Stimulated activated CD4-positive, alpha-beta T cell treated with anti-CD3 and anti-CD28 coated beads, TNF-alpha, amount 100 ng/mL, for 48 hours (primary cell): ENCODE measurements at places on chromosomes 12 and 14.

GRCh38 chr12:92302041-92302829 lies 156.6 kb upstream of the BTG1 start:
- no peak for DNase-seq

DNA sequence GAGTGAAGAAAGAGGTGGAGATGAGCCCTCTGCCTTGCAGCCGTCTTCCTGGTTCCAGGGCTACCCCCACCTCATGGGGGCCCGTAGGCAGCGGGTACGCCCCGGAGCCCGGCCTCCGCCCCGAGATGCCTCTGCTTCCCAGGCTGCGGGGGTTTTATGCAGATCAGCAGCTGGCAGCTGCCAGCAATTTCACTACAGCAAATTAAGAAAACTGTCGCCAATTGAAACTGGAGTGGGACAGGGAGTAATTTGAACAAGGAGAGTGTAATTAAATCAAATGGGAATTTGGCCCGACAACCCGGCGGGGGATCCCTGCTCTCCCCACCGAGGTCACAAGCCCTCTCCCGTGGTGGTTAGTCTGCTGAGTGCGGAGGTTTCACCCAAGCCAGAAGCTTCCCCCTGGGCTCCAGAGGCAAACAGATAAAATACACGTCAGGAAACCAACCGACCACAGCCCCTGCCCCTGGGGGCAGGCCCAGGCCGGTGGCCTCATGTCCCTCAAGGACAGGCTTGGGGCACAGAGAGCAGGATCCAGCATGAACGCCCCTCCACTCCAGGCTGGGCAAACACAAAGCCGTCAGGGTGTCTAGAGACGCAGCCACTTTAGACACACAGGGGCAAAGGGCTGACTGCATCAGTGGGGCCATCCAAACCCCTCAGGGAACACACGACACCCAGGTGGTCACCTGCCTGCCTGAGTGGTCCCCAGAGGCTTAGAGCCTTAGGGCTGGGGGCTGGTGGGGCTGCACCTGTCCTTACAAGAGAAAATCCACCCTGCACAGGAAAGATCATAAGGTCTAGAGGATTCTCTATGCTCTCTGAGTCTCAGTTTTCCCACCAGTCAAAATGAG lies 53.8 kb downstream of the TESC start:
- DNase-seq = no peak

GRCh38 chr14:103535891-103536565 lies 7.0 kb downstream of the TRMT61A start:
- no peak for DNase-seq

DNA sequence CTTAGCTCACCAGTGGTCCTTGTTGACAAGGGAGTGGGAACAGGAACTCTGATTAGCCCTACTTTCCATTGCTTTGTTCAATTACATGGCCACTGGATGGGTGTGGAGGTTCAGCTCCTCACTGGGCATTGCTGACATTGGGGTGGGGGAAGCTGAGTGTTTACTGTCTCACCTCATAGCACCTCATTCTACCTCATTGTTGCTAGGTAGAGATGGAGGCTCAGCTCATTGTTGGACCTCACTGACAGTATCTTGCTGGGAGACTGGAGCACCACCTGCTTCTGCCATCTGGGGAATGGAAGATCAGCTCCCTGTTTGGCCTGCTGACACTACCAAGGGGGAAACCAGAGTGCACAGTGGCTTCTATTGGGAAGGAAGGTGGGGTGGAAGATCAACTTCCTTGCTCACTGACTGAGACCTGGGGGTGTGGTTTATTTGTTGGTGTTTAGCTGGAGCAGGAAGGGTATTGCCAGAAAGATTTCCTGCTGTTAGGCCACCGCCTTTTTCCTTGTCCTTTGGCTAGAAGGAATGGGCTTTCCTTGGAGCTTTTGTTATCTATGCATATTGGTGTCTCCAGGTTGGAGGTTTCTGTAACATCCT lies 1.3 kb upstream of the OR4E2 start:
- DNase-seq = no peak

- DNase-seq = no peak
Observed at GRCh38 chr12:70971001-70971794, 50.7 kb upstream of the PTPRR start.

DNA sequence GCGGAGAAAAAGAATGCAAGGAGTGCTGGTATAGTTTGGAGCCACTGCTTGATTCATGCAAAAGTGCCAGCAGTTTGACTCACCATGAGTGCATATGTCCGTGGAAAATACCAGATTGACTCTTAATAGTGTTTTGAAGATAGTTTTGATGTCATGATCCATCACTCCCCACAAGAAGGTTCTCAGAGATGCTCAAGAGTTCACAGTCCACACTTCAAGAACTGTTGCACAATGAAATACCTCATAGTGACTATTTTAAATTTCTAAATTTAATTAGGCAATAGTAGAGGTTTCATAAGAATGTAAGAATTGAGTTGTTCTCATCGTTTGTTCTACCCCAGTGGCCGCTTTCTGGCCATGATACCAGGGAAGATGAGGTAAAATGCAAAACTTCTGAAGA lies 286.6 kb upstream of the RGS6 start:
- no peak for DNase-seq

DNA sequence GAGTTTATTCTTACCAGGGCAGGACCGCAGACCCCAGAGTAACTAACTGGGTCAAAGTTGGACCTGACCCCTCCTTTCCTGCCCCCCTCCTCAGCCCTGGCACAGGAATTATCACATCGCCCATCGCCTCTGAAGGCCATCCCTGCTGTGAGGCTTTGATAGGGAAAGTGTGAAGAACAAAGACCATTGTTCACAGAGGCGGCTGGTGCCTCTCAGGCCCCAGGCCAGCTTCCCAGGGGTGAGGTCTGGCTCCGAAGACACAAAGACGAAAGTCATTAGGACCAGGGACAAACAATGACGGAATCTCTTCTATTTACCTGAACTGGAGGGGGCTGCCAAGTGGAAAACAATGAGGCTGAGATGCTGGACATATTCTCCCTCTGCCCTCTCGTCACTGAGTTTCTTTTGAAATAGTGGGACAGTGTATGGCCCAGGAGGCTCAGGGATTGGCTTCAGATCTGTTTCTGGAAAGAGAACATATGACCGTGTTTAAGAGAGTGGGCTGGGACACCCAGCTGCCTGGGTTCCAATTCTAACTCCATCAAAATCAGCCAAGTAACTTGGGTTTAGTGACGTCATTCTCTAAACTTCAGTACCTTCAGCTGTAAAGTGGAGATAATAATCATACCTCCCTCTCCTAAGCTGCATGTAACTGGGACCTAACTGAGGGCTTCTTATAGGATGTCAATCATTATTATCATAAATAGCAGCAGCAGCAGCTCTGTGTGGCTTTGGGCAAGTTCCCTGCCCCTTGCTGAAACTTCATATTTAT lies 769.4 kb downstream of the MED13L start:
- no peak for DNase-seq

GRCh38 chr14:24883576-24883975 lies 166.4 kb downstream of the STXBP6 start:
- DNase-seq = no peak

GRCh38 chr14:96060186-96060933 lies 21.2 kb downstream of the C14orf132 start:
- DNase-seq = no peak

- peak; percentile 55 for DNase-seq
Observed at GRCh38 chr14:65927931-65928356, 515.4 kb downstream of the FUT8 start.

DNA sequence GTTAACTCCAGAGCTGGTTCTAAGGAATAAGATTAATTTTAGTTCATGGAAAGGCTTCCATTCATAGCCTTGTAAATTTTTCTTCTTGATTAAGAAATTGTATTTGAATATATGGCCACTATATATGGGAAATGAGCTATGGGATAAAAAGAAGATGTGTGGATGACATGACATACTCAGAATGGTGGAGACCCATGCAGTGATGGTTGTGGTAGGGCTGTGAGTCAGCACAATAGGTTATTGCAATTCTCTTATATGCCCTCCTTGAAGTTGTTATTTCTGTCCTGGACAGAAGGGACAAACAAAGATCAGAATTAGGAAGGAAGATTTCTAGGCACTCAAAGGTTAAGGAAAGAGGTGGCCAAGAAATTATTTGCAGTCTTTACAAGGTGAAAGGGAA lies 21.5 kb downstream of the RASSF9 start:
- DNase-seq = no peak

DNA sequence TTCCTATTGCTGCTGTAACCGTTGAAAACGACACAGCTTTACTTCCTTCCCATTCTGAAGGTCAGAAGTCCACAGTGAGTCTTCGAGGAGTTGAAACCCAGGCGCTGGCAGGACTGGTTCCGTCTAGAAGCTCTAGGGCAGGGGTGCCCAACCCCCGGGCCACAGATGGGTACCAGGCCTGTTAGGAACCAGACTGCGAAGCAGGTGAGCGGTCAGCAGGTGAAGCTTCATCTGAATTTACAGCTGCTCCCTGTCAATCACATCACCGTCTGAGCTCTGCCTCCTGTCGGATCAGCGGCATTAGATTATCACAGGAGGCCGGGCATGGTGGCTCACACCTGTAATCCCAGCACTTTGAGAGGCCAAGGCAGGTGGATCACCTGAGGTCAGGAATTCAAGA lies 12.6 kb upstream of the SFSWAP start:
- DNase-seq = no peak

- no peak for DNase-seq
Observed at GRCh38 chr14:104291123-104292000, 153.0 kb downstream of the KIF26A start.

GRCh38 chr12:13039328-13039956 lies 4.7 kb upstream of the FAM234B start:
- no peak for DNase-seq

GRCh38 chr12:110230655-110231054 lies 50.4 kb upstream of the ATP2A2 start:
- no peak for DNase-seq

DNA sequence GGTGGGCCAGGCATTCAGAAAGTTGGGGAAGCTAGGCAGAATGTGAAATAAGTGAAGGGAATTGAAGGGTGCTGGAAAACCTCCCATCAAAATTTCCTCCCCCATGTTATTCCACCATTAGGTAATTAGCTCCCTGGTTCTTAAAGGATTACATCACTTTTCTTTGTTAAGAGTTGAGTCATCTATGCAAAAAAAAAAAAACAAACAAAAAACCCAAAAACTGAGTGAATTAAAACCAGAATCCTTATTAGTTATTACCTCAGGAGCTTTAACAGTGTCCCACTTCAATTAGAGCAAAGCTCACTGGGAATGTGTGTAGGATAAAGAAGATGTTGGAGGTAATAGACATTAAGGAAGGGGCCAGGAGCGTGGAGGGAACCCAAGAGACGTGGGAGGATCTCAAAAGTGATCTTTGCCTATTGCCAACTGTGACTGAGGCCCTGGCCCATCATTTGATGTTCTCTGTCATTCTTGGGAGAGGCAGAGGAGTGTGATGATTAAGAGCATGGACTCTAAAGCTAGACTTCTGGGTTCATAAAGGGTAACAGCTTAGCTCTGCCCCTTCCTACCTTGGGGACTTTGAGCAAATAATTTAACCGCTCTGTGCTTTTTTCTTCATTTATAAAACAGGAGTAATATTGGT lies 364.7 kb downstream of the APAF1 start:
- no peak for DNase-seq

- no peak for DNase-seq
Observed at GRCh38 chr12:41288142-41288811, 100.2 kb downstream of the PDZRN4 start.

- no peak for DNase-seq
Observed at GRCh38 chr14:73237219-73237785, at the start of gene PAPLN. Gene PAPLN (plus strand): TSS chr14:73237506. CDS start chr14:73239779, 2,273 bp downstream.

DNA sequence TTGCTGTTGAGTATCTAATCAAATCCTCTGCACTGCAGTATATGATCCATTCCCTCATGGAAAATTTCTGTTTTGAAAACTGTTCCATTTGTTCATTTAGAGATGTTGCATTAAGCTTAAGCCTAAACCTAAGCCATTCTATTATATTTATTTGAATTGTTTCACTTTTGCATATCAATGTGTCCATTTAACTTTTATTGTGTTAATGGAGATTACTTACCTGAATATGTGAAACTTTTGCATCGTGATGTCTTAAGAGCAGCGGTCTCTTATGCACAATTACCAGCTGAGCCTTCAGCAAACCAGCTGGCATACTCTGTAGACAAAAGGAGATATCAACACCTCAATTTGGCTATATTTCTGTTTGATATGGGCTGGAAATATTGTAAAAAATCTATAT lies 922.5 kb upstream of the FBXO33 start:
- DNase-seq = no peak

DNA sequence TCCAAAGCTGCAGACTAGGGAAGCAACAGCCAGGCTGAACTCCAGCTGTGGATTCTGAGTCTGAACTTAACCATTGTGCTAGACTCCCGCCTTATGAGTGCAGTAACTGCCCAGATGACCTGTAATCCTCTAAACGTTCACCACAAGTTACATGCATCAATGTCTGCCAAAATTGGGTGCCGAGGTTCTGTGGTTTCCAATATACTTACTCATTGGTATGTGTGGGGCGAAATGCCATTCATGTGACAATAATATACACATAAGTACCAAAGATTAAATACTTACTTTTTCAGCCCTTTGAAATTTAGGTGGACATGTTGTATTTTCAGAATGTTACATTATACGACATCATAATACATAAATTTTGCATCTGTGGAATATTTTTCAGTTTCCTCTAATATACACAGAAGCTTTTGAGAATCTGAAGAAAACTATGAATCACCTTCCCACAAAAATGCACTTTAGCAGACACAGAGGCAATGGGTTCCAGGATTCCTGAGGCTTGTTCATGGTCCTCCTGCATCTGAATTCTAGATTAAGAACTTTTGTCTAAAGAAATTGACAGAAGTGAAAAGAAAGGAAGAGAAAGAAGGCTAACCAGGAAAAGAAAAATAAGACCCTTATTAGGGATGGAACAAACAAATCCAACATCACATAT lies 31.7 kb downstream of the GRIP1 start:
- DNase-seq = no peak

DNA sequence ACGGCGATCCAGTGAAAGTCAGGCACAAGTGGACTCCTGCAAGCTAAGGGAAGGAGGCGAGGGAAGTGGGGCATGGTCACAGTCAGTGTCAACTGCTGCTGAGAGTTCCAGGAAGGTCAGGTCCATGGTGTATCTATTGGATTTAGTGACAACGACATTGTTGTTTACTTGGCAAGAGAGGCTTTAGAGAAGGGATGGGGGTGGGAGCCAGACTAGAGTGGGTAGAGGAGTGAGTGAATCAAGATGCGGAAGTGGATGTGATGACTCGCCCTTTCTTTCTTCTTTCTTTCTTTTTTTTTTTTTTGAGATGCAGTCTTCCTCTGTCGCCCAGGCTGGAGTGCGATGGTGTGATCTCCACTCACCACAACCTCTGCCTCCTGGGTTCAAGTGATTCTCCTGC lies 12.5 kb downstream of the P2RX7 start:
- DNase-seq = no peak

DNA sequence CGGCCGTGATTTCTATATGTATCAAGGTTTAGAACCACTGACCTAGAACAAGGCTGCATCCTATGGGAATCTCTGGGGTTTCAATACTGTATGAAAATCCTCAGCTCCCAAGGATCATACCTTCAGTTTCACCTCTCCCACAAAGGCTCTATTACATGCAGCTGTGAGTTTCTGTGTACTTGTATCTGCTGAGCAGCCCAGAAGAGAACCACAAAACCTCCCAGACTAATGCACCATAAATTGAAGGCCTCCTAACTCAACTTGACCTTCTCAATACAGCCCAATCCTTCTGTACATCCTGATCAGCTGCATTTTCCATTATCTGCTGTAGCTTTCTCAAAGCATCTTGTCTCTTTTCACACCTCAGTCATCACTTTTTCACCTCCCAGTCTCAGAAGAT lies 5.4 kb upstream of the KCNH5 start:
- DNase-seq = no peak

- no peak for DNase-seq
Observed at GRCh38 chr14:26888592-26888991, 290.8 kb upstream of the NOVA1 start.

GRCh38 chr12:127416796-127417195 lies 850.2 kb upstream of the TMEM132C start:
- DNase-seq = no peak

- DNase-seq = no peak
Observed at GRCh38 chr14:24231263-24232120, 675 bp downstream of the NEDD8 start.
